ENCODE measurements at places on chromosomes 1 and 21. TPM values are rescaled to one million over a fixed set of nuclear protein-coding genes. Genes with fewer than 3 reads are reported as not detected.

DNA sequence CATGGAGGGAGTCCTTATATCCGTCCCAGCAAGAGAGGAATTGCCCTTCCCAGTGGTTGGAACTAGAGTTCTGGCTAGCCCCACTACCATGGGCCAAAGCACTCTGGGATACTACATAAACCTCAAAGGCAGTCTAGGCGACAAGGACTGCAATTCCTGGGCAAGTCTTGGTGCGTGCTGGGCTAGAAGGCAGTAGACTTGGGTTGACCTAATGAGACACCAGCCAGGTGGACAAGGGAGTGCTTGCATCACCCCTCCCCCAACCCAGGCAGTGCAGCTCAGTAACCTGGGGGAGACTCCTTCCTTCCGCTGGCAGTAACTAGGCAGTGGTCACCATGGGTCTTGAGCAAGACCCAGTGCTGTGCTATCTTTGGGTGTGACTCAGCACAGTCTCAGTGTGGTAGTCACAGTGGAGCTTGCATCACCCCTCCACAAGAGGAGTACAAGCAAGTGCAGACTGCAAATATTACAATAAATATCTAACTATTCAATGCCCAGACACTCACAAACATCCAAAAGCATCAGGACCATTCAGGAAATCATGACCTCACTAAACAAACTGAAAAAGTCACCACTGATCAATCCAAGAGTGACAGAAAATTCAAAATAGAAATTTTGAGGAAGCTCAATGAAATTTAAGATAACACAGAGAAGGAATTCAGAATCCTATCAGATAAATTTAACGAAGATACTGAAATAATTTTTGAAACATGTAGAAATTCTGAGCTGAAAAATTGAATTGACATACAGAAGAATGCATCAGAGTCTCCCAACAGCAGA, 84.7 kb upstream of the LYPLAL1 start:
- no peak for DNase-seq

DNA sequence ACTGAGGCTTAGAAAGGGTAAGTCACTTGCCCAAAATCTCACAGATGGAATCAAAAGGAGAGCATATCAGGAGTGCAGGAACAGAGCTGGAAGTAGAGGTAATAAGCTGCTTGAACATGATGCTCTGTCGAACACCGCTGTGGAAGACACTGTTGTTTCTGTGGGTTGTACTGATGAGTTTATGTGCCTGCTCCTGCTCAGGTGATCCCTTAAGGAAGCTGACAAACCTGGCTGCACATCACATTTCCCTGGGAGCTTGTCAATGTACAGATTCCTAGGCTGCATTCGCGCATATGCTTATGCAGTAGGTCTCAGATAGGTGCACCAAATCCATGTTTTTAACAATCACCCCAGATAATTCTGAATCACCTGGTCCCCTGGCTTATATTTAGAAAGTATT, 79.7 kb downstream of the ZNF326 start:
- no peak for DNase-seq

DNA sequence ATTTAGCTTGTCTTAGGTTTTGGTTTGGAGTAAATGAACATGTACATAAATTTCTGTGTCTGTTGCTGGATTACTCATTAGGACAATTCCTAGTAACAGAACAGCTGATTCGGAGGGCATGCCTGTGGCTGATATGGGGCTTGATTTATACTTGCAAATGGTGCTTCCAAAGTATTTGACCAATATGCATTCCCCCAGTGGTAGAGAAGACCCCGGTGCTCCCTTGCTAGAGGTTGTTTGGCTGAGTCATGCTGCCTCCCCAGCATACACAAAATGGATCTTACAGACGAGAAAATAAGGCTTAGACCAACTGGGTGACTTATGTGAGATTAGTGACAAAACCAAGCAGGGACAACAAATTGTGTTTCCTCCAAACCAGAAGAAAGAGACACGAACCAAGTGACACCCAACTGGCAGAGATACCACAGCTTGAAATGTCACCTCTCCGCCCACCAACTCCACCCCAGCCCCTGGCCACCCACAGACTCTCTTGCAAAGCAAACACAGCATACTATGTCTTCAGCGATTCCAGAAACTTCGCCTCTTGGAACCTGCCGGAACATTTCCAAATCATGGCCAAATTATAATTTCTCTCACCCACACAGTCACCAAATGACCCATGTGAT, 75.9 kb upstream of the ETS2 start:
- DNase-seq, result no peak

Gene LCE5A
- not detected for total RNA-seq

Gene DRAXIN
- total RNA-seq, result 0.22 TPM

Gene STYXL2
- not detected for total RNA-seq
